ENCODE measurements at places on chromosomes 12 and 14.
A peak's percentile ranks its signal among the peaks of the same experiment; 100 is the strongest.

GRCh38 chr14:38089123-38089522 lies 118.6 kb upstream of the SSTR1 start:
- DNase-seq: no peak

- DNase-seq: peak; percentile 4
Observed at GRCh38 chr14:68011406-68012028, 191.9 kb downstream of the RAD51B start.

DNA sequence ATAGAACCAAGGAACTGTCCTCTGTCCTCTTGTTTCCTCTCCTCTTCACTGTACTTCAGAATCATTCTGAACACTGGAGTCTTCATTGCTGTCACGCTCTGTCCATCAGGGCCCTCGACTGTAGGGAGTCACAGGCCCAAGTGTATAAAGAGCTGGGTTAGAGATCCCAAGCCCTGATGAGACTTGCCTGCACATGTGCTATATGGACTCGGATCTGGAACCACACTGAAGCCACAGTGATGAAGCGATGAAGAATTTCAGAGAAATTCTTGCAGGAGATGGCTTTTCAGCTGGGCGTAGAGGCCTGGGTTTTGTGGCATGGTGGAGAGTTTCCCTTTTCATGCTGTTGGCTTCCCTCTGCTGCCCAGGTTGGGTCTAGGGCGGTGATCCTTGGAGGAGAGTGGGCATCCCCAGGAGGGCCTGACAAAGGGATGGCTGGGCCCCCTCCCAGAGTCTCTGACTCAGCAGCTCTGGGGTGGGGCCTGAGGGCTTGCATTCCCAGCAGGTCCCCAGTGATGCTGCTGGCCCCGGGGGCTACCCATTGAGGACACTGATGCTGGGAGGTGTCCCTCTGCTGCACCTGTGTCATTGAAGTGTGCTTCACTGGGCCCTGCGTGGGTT lies 39.6 kb upstream of the YY1 start:
- DNase-seq: no peak

- no peak for DNase-seq
Observed at GRCh38 chr14:52400846-52401245, 86.7 kb downstream of the PTGER2 start.

DNA sequence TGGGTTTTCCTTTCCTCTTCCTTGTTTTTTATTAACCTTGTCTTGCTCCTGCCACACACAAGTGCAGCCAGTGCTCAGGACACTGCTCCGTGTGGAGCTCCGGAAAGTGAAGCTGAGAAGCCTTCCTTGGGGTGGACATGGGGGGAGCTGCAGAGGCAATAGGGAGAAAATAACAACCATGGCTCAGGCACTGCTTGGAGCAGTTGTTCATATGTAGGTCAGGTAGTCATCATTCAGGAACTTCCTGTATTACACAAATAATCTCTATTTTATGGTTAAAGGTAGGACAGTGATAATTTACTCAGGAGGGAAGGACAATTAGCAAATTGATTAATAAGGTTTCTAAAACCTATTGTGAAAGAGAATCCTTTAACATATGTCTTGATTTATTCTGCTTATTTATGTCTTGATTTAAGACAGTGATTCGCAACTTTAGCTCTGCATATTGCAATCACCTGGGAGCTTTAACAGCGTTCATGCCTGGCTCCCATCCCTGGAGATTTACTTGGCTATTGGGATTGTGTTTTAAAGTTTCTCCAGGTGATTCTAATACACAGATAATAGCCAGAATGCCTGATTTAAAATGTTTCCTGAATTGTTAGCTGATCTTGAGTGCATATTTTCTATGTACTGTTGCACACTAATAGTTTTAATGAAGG lies 92.1 kb downstream of the ETV6 start:
- peak; percentile 43 for DNase-seq

DNA sequence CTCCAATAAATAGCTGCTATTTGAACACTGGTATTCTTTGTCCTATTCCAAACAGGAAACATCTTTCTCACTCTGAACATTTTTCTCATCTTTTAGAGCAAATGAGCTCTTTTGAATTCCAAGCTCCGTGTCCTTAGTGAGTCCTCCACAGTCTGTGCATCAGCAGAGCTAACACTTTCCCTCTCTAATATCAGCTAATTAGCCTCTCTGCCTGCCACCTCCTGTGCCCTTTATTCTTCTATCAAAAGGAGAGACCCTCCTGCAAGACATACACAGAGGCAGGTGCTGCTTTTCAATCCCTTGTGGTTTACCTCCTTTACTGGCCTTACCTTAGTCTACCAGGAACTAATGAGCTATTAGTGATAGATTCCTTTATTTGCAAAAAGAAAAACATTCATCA lies 178.5 kb downstream of the SLC35F4 start:
- no peak for DNase-seq

GRCh38 chr14:101889366-101889765 lies 75.0 kb upstream of the DYNC1H1 start:
- DNase-seq: no peak

- DNase-seq: peak; percentile 50
Observed at GRCh38 chr14:104650057-104650980, 39.1 kb upstream of the INF2 start.

DNA sequence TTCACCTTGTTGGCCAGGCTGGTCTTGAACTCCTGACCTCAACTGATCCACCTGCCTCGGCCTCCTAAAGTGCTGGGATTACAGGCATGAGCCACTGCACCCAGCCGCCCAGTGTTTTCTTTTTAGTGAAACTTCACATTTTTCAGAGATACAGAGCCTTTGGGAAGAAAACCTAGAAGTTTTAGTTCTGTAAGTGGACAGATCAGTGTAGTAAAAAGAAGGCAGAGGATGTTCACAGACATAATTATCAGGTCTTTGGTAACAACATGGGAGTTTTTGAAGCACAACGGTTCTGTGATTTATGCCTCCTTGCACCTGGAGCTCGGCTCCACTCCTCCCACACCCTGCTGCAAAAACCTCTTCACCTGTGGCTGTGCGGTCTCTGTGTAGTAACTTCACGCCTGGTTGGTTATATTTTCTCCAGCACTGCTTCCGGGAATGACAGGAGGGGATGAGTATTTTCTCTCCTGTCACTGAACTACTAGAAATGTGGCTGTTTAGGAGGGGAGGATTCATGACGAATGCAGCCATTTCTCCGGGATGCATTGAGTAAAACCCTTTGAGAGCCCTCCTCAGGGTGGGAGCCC lies 67.0 kb downstream of the ARF6 start:
- peak; percentile 98 for DNase-seq

GRCh38 chr12:130715998-130716968 lies at the start of gene RIMBP2:
Gene RIMBP2, minus strand, starts transcription at chr12:130716299. Its CDS starts 237,286 bp downstream, at chr12:130479013.
- peak; percentile 70 for DNase-seq

DNA sequence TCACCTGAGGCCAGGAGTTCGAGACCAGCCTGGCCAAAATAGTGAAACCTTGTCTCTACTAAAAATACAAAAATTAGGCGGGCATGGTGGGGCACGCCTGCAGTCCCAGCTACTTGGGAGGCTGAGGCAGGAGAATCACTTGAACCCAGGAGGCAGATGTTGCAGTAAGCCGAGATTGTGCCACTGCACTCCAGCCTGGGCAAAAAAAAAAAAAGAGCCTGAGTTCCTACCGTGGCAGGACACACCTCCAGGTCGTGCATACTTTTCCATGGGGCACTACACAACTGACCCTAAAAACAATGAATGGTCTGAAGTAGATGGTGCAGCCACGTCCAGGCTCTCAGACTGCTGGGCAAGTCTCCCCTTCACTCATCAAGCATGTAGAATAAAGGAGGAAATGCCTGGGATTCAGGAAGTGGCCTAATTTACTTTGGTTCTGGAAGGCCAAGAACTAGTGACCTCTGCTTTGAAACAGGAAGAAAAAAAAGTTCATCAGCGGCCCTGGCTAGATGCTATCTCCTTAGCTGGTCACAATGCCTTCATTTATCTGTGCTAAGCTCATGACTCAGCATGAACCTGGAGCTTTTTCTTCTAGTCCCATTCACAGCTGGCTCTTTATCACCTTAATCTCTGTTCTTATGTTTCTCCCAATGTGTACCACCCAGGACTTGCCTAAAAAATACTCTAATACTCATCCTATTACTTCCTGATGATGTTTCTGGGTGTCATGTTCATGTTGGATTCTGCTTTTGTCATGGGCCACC lies 55.8 kb upstream of the OR6J1 start:
- peak; percentile 26 for DNase-seq

GRCh38 chr12:113468365-113469223 lies 3.1 kb downstream of the LHX5 start:
- DNase-seq: peak; percentile 8

DNA sequence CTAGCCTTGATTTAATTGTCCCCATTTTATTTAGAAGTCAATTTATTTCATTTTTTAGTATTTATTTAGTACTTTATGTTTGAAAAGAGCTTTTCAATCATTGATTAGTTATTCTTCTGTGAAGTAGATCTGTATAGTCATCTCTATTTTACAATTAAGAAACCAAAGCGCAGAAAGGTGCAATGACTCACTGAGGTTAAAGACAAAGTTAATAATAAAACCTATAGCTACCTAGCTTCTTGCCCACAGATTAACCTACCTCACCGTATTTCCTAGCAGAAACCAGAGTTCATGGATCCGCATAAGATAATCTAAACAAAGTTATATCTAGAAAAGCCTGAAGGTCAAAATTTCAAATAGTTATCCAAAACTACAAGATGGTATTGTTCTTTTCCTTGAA lies 176.4 kb downstream of the GRIN2B start:
- DNase-seq: peak; percentile 75

- DNase-seq: no peak
Observed at GRCh38 chr12:18358930-18359329, 97.6 kb downstream of the PIK3C2G start.

DNA sequence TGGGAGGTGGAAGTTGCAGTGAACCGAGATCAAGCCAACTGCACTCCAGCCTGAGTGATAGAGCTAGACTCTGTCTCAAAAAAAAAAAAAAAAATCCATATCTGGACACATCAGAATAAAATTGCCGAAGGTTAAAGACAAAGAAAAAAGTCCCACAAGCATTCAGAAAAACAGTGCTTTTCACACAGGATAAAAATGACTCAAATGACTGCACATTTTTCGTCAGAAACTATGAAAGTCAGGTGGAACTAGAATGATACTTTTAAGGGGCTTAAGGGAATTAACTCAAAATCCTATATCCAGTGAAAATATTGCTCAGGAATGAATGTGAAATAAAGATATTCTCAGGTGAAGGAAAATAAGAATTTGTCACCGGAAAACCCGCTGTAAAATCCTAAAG lies 12.9 kb downstream of the COPS7A start:
- no peak for DNase-seq

DNA sequence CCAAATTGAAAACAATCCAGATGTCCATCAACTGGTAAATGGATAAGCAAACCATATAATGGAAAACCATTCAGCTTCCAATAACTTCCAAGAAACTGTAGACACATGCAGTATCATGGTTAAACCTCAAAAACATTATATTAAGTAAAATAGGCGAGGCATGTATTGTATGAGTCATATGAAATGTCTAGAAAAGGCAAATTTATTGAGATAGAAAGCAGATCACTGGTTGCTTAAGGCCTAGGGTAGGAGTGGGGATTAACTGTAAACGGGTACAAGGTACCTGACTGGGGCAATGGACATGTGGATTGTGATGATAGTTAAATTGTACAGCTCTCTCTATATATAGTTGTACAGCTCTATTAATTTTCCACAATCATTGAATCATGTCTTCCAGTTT lies 21.3 kb upstream of the PAPLN start:
- no peak for DNase-seq

DNA sequence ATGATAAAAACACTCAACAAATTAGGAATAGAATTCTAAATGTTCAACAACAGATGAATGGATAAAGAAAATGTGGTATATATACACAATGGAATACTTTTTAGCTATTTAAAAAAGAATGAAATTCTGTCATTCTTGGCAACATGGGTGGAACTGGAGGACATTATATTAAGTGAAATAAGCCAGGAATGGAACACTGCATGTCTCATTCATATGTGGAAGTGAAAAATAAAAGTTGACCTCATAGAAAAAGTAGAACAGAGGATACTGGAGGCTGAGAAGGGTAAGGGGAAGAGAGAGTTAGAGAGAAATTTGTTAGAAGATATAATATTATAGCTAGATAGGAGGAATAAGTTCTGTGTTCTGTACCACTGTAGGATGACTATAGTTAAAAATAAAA lies 35.8 kb upstream of the ZFP36L1 start:
- DNase-seq: no peak

DNA sequence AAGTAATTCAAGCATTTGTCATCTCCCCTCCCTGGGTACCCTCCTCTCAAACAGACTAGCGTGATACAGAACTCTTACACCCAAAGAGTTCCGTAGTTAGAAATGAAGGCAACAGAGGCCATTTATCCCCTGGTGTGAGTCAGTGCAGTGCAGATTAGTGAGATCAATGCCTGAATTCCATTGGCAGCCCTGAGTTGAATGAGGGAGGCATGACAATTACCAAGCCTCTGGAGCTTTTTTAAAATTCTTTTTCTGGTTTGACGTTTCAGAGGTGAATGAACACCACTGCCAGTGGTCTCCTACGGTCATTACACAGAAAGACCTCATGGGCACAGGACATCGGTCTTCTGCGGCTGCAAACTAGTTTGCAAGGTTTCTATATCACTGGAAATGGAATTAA lies 94.4 kb downstream of the PRIMA1 start:
- no peak for DNase-seq

- DNase-seq: no peak
Observed at GRCh38 chr12:6644903-6645302, 2.3 kb downstream of the ACRBP start.

DNA sequence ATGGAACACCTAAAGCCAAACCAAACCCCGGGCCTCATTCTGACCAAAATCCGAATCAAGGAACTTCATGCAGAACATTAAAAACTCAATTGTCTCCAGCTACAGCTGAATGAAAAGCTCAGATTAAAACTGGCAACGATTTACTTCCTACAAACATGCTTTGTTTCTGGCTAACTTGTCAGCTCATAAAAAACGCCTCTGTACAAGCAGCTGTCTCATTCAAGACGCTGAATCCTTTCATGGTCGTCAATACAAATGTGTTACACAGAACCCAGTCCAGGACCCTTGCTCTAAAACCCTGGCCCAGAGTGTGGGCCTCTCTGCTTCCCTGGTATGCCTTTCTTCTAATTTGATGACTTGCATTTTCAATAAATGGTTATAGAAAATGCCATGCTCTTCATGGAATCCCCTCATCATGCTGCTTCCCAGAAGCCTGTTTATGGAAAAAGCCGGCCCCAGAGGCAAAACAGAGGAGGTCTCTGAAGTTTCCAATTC lies 183.1 kb downstream of the PHLDA1 start:
- no peak for DNase-seq

GRCh38 chr12:76890151-76891143 lies 11.6 kb upstream of the CSRP2 start:
- peak; percentile 44 for DNase-seq

DNA sequence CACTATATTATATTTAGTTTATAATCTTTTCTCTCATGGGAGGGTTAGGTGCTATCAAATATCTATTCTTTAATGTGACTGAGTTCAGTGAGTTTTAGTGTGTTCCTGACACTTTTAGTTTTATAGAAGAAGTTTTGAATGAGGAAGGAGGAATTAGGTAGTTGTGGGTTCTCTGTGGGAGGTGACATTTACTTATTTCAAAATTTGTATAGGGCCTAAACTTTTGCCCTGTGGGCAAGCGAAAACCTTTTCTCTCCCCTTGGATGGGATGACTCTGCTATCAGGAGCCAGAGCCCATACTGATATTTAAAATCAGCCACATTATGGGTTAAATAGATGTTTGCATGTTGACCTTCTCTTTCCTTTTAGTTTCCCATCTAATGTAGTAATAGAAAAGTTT lies 43.6 kb downstream of the SPATS2 start:
- DNase-seq: no peak

Measured in kidney tubule cell (primary cell).